ENCODE measurements at places on chromosomes 5 and 9. TPM values are rescaled to one million over a fixed set of nuclear protein-coding genes. Genes with fewer than 3 reads are reported as not detected.

- DNase-seq, result no peak
Measured at GRCh38 chr9:98022447-98022846, 34.1 kb upstream of the NANS start.

- DNase-seq, result no peak
Measured at GRCh38 chr9:10238087-10238486, 374.7 kb downstream of the PTPRD start.

DNA sequence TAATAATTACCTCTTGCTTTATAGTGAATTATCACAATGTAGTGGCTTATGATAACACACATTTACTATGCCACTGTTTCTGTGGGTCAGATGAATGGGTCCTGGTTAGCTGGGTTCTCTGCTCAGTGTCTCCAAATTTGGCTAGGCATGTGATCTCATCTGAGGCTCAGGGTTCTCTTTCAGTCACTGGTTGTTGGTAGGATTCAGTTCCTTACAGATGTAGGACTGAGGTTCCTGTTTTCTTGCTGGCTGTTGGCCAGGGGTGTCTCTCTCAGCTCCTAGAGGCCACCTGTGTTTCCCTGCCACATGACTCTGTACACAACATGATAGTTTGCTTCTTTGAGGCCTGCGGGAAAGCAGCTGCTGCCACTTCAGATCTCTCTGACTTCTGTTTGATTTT is 7.1 kb downstream of the NFX1 start:
- no peak for DNase-seq

- no peak for DNase-seq
Measured at GRCh38 chr5:6875376-6875775, 162.1 kb downstream of the TENT4A start.

DNA sequence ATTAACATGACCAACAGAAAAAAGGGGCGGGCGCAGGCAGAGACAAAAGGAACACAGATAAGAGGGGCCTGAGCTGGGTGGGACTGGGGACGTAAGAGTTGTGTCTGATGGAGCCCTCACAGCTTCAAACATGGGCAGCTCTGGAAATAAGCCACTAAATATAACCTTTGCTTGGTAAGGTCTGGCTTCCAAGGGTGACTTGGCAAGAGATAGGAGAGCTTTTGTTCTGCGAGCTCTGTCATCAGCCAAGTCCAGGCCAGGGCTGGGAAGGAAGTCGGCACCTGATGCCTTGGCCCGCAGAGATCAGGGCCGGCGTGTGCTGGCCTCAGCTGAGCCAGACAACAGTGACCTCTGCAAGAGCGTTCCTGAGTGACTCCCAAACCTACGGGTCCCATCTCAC is 11.8 kb downstream of the TRUB2 start:
- DNase-seq, result no peak

GRCh38 chr5:122730456-122730855 is 44.4 kb upstream of the SNX2 start:
- DNase-seq, result no peak

- DNase-seq, result no peak
Measured at GRCh38 chr5:74304536-74304935, 336.0 kb downstream of the ENC1 start.

DNA sequence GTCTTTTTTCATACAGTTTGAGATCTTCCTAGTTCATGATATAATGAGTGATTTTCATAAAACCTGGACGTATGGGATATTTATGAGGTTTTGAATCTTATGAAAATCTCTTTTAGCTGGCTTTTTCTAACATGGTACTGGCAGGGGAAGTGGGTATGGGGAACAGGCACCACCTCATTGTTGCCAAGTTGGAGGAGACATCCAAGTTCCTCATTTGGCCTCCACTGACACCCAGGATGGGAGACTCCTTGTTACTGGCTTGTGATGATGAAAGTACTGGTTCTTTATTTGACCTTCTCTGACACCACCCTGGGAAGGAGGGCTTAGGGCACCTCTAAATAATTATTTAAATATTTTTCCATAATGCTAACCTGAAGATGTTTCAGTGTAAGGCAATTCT is 4.0 kb upstream of the TNPO1 start:
- DNase-seq, result no peak

- no peak for DNase-seq
Measured at GRCh38 chr5:179585941-179586401, 35.6 kb downstream of the RUFY1 start.

- no peak for DNase-seq
Measured at GRCh38 chr5:64506567-64507263, 900 bp downstream of the RGS7BP start.

- no peak for DNase-seq
Measured at GRCh38 chr5:123344816-123345426, 78.3 kb downstream of the CEP120 start.

- no peak for DNase-seq
Measured at GRCh38 chr5:73859696-73860095, 233.7 kb downstream of the ARHGEF28 start.

DNA sequence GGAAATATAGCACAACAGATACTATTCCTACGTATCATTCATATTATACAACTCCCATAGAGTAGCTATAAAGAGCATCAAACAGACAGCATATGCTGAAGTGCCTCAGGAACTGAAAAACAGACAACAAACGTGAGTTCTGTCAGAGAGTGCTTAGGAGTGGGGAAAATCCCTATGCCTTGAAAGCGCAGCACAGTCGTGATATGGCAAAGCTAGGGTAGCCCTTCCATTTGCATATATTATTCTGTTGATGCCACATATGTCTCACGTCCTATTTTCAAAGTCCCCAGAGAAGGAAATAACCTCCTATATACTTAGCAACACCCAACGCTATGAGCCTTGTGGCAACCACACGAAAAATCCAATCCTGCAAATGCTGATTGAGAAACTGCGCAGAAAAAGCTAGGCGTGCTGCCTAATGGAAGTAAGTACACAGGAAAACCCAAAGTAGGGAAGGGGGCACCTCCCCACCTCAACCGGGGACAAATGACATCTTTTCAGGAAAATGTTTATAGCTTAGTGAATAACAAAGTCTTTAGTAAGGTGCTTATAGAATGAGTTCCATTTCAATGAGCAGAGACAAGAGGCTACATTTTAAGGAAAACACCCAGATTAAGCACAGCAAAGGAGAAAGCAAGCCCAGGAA is 105.1 kb downstream of the MED10 start:
- DNase-seq, result no peak

GRCh38 chr5:111389390-111390082 is 122.8 kb downstream of the STARD4 start:
- no peak for DNase-seq

- DNase-seq, result no peak
Measured at GRCh38 chr9:78923966-78924659, 627.2 kb downstream of the PSAT1 start.

- DNase-seq, result no peak
Measured at GRCh38 chr9:126016579-126017290, 269.6 kb downstream of the PBX3 start.

The NDUFA8 gene
- total RNA-seq, result 50.7 TPM

The LOX gene
- total RNA-seq, result not detected

The URM1 gene
- total RNA-seq, result 108 TPM

The GKAP1 gene
- 4.0 TPM for total RNA-seq

The OR1N2 gene
- not detected for total RNA-seq

The OR5C1 gene
- total RNA-seq, result not detected

The PCDHB13 gene
- 0.04 TPM for total RNA-seq

The PCDHGA2 gene
- not detected for total RNA-seq

The NEURL1B gene
- total RNA-seq, result 0.04 TPM

The CCDC183 gene
- total RNA-seq, result 0.73 TPM

The BHMT2 gene
- not detected for total RNA-seq
